ENCODE measurements at places on chromosomes 11 and 22. TPM values are rescaled to one million over a fixed set of nuclear protein-coding genes. Genes with fewer than 3 reads are reported as not detected.
A peak's percentile ranks its signal among the peaks of the same experiment; 100 is the strongest.

OR4C13 gene
- not detected for polyA plus RNA-seq

MADD gene
- 20.9 TPM for polyA plus RNA-seq

AIFM3 gene
- 0.27 TPM for polyA plus RNA-seq

OSBP2 gene
- polyA plus RNA-seq: 1.8 TPM

ARVCF gene
- 5.6 TPM for polyA plus RNA-seq

KCNA4 gene
- not detected for polyA plus RNA-seq

GRCh38 chr11:92866679-92867282 is 102.7 kb upstream of the MTNR1B start:
- DNase-seq: no peak

GRCh38 chr11:127035824-127036223 is 35.3 kb upstream of the KIRREL3 start:
- no peak for DNase-seq

DNA sequence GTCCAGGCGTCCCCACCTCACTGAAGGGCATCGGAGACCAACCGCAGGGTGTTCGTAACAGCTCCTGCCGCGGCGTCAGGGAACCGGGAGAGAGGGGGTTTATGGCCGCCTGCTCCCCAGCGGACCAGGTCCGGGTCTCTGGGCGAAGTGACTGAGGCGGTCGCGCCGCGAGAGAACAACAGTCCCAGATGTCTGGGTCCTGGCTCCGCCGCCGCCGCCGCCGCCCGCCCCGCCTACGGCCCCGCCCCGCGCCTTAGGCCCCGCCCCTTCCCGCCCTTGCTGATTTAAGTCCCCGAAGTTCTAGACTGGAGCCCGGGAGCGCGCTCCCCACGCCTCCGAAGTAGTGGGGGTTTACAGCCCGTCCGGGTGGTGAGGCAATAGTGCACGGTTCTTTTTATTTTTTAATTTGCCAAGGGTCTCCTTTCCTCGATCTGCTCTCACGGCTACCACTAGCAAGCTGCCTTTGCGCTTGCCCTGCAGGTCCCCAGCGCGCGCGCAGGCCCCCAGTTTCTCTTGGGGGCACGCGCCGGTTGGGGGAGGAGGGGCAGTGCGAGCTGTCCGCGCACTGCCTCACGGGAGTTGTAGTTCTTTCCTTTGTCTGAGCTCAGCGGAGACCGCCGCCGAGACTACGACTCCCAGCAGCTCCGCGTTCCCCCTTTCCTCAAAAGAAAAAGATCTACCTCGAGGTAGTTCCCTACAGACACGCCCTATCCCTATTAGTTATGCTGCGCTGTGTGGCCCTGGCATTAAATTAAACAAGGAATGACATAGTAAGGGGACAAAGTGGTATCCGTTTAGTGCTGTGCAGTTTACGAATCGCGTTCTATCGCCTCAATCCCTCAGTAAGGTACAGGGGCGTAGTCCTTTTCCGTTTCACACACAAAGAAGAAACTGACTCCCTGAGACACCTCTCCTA is at the start of gene PGM2L1:
PGM2L1 (minus strand) TSS at position 190 of the 916 bp plus-strand sequence. CDS start 272 bp downstream, outside the sequence.
- DNase-seq: peak; percentile 70

GRCh38 chr11:74951226-74951625 is 2.2 kb downstream of the SPCS2 start:
- no peak for DNase-seq

GRCh38 chr11:124297921-124298320 is 15.8 kb downstream of the OR8D1 start:
- no peak for DNase-seq

DNA sequence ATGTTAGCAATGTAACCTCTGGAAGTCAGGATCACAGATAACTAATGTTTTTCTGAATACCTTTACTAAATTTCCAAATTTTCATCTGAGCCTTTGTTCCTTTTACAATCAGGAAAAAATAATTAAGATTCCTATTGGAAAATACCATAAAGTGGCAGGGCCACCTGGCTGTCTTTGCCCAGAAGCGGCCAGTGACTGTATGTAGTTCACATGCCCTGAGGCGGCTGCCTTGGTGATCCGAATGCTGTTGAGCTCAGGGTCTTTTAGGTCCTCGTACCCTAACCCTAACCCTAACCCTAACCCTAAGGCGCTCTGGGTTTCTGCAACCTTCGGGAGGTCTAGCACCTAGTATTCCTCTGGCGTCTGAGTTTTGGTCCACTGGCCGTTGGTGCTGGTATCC is 8.5 kb upstream of the ARFGAP3 start:
- DNase-seq: no peak

- no peak for DNase-seq
Measured at GRCh38 chr11:12717851-12718291, 43.6 kb downstream of the TEAD1 start.

DNA sequence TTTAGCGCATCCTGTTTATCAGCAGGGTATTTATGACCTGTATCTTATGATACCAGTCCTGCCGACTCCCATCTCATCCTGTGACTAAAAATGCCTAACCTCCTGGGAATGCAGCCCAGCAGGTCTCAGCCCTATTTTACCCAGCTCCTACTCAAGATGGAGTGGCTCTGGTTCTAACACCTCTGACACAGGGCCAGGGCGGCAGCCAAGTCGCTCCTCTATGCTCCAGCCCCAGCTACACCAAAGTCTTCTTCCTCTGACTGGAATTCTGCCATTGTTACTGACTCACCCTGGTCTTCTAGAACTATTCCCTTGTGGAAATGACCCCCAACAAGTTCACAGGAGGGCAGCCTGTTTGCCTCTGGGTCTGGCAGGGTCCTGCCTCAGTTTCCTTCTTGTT is 7.9 kb upstream of the C1QTNF6 start:
- no peak for DNase-seq
